ENCODE measurements at places on chromosomes 6 and 20.
A peak's percentile ranks its signal among the peaks of the same experiment; 100 is the strongest.

GRCh38 chr6:137849981-137850714 is 16.9 kb upstream of the TNFAIP3 start:
- H3K36me3 ChIP-seq = no peaks in the 10 kb centered on the region
- peaks cover 22% of the 10 kb centered on the region for H3K4me1 ChIP-seq
- no peak for ATAC-seq
- no peak overlapping the region for H3K27ac ChIP-seq
- H3K27me3 ChIP-seq = no peaks in the 10 kb centered on the region
- no peak overlapping the region for H3K4me3 ChIP-seq

DNA sequence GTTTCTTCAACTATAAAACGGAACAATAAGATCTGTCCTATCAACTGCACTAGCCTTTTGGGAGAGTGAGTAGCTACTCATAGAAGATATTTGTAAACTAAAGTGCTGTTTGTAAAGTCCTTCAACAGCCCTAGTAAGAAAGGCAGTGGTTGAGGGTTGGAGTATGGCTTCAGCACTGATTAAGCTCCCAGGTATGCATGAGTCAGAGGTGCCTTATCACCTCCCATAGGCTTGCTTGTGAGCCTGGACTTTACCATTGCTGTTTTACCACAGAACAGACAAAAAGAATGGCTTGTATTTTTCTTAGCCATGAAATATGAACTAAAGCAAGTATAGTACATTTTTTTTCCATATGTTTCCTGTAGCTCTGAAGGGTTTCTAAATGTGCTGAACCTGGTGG is 44.1 kb downstream of the SAMD3 start:
- H3K27ac ChIP-seq = no peak overlapping the region
- H3K4me1 ChIP-seq = peaks cover 4% of the 10 kb centered on the region
- H3K36me3 ChIP-seq = no peaks in the 10 kb centered on the region
- ATAC-seq = no peak

DNA sequence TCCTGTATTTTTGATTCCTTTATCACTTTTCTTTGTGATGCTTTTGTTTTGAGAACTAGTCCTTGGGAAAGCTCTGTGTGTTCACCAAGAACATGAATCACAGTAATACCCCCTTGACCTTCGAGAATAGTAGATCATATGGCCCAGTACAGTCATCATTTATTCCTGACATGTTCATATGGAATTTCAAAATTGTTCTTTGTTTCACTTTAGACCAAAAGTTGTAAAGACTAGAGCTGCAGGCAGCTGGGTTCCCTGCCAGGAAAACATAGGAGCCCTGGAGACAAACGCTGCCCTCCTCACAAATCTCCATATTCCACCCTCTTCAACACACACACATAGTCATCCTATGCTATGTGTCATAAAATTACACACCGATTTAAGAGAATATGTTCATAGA is 621.2 kb upstream of the EYS start:
- H3K4me1 ChIP-seq = no peaks in the 10 kb centered on the region
- H3K27me3 ChIP-seq = no peaks in the 10 kb centered on the region
- H3K27ac ChIP-seq = no peak overlapping the region

DNA sequence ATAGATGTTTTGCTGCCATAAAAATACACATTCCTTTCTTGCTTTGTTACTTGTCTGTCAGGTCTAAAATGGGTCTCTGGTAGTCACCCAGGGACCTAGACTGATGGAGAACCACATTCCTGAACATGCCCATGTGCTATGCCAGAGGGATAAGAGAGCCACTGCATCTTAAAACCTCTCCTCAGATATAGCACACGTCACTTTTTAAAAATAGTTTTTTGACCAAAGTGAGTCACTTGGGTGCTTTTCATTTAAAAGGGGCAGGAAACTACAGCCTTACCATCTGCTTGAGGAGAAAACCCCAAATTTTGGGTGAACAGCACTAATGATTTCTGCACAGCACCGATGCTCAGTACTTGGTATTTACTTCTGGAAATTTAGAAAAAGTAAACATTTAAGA is 197.8 kb downstream of the OGFRL1 start:
- no peak overlapping the region for H3K27ac ChIP-seq
- H3K27me3 ChIP-seq = no peaks in the 10 kb centered on the region
- no peaks in the 10 kb centered on the region for H3K36me3 ChIP-seq
- no peak overlapping the region for H3K4me3 ChIP-seq
- peaks cover 7% of the 10 kb centered on the region for H3K4me1 ChIP-seq

DNA sequence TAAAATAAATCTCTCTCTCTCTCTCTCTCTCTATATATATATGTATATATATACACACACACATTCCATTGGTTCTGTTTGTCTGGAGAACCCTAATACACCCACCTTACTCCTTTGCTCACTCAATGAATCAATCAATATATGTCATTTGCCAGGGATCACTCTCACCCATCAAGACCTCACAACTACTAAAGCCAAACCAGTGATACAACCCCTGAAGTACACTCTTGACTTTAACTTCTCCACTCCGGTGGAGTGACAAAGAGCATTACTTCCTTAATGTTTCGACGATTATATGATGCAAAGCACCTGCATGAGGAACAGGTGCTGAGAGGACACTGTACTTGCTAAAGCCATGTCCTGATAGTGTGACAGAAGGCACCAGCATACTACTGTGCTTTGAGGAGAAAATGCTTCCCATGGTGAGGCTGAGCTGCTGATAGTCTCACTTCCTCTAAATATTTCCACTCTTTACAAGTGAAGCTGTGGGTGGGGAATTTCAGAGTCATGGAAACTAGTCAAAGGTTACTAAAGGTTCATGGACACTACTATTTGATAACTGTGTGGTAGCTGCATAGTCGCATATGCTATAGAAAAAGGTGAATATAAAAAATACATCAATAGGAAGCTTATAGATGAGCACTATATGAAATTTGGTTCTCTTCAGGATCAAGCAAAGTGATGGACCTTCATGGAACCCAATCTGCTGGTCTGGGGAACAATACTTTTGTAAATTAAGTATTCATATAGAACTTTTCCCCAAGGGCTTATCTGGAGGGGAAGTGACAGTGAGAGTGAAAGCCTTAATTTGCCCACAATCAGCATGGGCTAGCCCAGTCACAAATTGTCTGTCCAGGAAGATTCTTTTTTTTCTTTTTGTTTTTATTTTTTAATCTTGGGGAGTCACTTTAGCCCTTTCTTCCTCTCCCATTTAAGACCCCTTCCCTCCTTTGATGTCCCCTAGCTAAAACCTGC is 141.9 kb upstream of the NEDD9 start:
- peak; percentile 98 for ATAC-seq
- H3K27me3 ChIP-seq = no peaks in the 10 kb centered on the region
- peak overlapping the region; percentile 42 for H3K4me3 ChIP-seq
- H3K27ac ChIP-seq = peak overlapping the region; percentile 86
- H3K36me3 ChIP-seq = peaks cover 41% of the 10 kb centered on the region
- peaks cover 74% of the 10 kb centered on the region for H3K4me1 ChIP-seq

DNA sequence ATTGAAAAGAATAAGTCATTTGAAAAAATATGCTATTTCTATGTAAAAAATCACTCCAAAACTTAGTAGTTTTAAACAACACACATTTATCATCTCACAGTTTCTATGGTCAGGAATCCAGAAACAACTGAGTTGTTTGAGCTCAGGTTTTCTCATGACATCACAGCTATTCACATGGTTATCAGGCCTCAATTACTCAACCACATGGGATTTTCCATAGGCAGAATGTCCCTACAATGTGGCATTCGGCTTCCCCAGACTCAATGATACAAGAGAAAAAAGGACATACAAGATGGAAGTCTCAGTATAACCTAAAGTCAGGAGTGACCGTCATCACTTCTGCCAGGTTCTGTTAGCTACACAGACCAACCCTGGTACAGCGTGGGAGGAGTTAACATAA is 3.4 kb upstream of the SLC35D3 start:
- peaks cover 26% of the 10 kb centered on the region for H3K36me3 ChIP-seq
- no peak for ATAC-seq
- peaks cover 34% of the 10 kb centered on the region for H3K4me1 ChIP-seq
- no peak overlapping the region for H3K27ac ChIP-seq

- H3K27me3 ChIP-seq = no peaks in the 10 kb centered on the region
- H3K4me1 ChIP-seq = no peaks in the 10 kb centered on the region
- ATAC-seq = no peak
- H3K27ac ChIP-seq = no peak overlapping the region
- no peak overlapping the region for H3K4me3 ChIP-seq
Measured at GRCh38 chr6:167932468-167933276, 64.8 kb upstream of the KIF25 start.

DNA sequence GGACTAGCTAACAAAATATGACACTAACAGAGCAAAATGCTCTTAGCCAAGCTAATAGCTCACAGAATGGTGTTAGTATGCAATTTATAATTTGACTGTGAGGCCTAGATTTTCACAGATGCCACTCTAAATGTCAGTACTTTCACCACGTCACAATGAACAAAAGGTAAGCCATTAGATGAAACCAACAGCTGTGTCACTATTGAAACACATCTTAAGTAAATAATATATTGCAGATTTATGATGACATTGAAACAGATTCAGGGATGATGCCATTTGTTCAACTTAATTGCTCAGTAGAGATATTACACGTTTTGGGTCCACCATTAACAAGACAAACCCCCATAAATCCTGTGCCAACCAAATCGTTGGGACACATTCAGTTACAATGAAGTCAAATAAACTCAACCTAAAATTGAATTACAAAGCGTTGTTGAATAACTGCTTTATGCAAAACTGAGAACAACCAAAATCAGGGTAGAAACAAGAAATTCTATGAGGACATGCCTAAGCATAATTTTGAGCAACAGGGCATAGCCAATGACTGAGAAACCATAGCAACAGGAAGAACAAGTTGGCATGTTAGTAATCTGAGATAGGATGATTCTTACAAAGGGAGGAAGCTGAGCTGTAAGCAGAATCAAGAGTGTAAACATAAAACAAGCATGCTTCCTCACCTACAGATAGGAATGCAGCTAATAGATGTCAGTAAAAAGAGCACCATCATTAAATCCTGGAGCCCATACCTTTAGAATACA is 85.6 kb upstream of the KHDRBS2 start:
- no peak overlapping the region for H3K4me3 ChIP-seq
- H3K27me3 ChIP-seq = no peaks in the 10 kb centered on the region
- H3K36me3 ChIP-seq = peaks cover 15% of the 10 kb centered on the region
- peaks cover 31% of the 10 kb centered on the region for H3K4me1 ChIP-seq

DNA sequence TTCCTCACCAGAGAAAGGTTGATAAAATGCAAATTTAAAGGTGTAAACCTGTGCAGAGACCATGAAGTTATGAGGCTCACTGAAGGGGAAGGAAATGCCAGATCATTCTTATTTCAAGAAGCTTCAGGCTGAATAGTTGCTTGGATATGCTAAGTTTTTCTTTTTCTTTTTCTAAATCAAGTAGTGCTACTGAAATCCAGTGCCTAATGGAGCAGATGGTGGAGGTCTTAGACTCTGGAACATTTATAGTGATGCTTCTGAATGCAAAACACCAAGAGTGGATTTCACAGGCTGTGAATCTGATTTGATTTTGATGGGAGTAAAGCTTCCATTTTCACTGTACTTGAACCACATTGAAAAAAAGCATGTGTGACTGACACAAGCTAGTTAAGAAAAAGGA is 151.2 kb upstream of the BEND3 start:
- peaks cover 16% of the 10 kb centered on the region for H3K36me3 ChIP-seq
- H3K27ac ChIP-seq = peak overlapping the region; percentile 8

- no peaks in the 10 kb centered on the region for H3K36me3 ChIP-seq
- H3K27me3 ChIP-seq = no peaks in the 10 kb centered on the region
- no peak overlapping the region for H3K27ac ChIP-seq
- no peak overlapping the region for H3K4me3 ChIP-seq
Measured at GRCh38 chr6:133085896-133086295, 155.3 kb upstream of the EYA4 start.

DNA sequence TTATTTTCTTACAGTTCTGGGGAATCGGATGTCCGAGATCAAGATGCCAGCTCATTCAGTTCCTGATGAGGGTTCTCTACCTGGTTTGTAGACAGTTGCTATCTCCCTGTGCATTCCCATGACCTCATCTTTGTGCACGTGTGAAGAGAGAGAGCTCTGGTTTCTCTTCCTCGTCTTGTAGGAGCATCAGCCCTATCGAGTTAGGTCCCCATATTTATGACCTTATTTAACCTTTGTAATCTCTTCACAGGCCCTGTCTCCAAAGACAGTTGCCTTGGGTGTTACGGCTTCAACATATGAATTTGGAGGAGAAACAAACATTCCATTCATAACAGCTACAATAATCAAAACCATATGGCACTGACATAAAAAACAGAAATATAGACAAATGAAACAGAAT is 455.3 kb downstream of the HACE1 start:
- H3K36me3 ChIP-seq = no peaks in the 10 kb centered on the region
- H3K4me1 ChIP-seq = no peaks in the 10 kb centered on the region
- H3K27me3 ChIP-seq = no peaks in the 10 kb centered on the region

- peaks cover 6% of the 10 kb centered on the region for H3K4me1 ChIP-seq
- H3K27ac ChIP-seq = no peak overlapping the region
- ATAC-seq = no peak
- no peak overlapping the region for H3K4me3 ChIP-seq
- no peaks in the 10 kb centered on the region for H3K36me3 ChIP-seq
Measured at GRCh38 chr6:106077170-106077569, 9.0 kb upstream of the PRDM1 start.

- peaks cover 22% of the 10 kb centered on the region for H3K4me1 ChIP-seq
- peak overlapping the region; percentile 85 for H3K4me3 ChIP-seq
- H3K27me3 ChIP-seq = no peaks in the 10 kb centered on the region
- no peaks in the 10 kb centered on the region for H3K36me3 ChIP-seq
Measured at GRCh38 chr20:380763-381580, 412 bp downstream of the TRIB3 start.

- peaks cover 41% of the 10 kb centered on the region for H3K4me1 ChIP-seq
- no peak for ATAC-seq
- H3K27me3 ChIP-seq = no peaks in the 10 kb centered on the region
- no peaks in the 10 kb centered on the region for H3K36me3 ChIP-seq
Measured at GRCh38 chr6:18324706-18325042, 60.3 kb upstream of the DEK start.

GRCh38 chr20:828987-829386 is 4.5 kb upstream of the FAM110A start:
- H3K4me1 ChIP-seq = peaks cover 15% of the 10 kb centered on the region
- no peak for ATAC-seq
- no peak overlapping the region for H3K4me3 ChIP-seq
- H3K36me3 ChIP-seq = no peaks in the 10 kb centered on the region
- peaks cover 9% of the 10 kb centered on the region for H3K27me3 ChIP-seq
- H3K27ac ChIP-seq = no peak overlapping the region

- ATAC-seq = no peak
- H3K27ac ChIP-seq = no peak overlapping the region
- no peak overlapping the region for H3K4me3 ChIP-seq
- H3K4me1 ChIP-seq = no peaks in the 10 kb centered on the region
Measured at GRCh38 chr6:75334266-75335040, 49.9 kb upstream of the TMEM30A start.

GRCh38 chr6:50539447-50539846 is 173.9 kb upstream of the TFAP2D start:
- no peak for ATAC-seq
- H3K27me3 ChIP-seq = no peaks in the 10 kb centered on the region
- no peaks in the 10 kb centered on the region for H3K36me3 ChIP-seq
- no peak overlapping the region for H3K27ac ChIP-seq
- no peaks in the 10 kb centered on the region for H3K4me1 ChIP-seq

GRCh38 chr6:78909391-78909790 is 42.0 kb downstream of the IRAK1BP1 start:
- peaks cover 16% of the 10 kb centered on the region for H3K4me1 ChIP-seq
- ATAC-seq = no peak
- peaks cover 39% of the 10 kb centered on the region for H3K27me3 ChIP-seq
- no peak overlapping the region for H3K27ac ChIP-seq
- H3K36me3 ChIP-seq = peaks cover 8% of the 10 kb centered on the region
- H3K4me3 ChIP-seq = no peak overlapping the region

- ATAC-seq = no peak
- no peaks in the 10 kb centered on the region for H3K27me3 ChIP-seq
- no peak overlapping the region for H3K4me3 ChIP-seq
Measured at GRCh38 chr6:141981190-141981589, 151.5 kb upstream of the GJE1 start.

Measured in stimulated activated memory B cell treated with anti-CD40 and anti-IgM and Interleukin-4, amounts not matched to agents 10 μg/mL and 1 μg/mL and 100 μg/mL, for 72 hours (primary cell).